Smooth muscle cell of the pulmonary artery (primary cell): ENCODE measurements at places on chromosomes 7 and 10. TPM values are rescaled to one million over a fixed set of nuclear protein-coding genes. Genes with fewer than 3 reads are reported as not detected.

Gene WASHC2A
- 44.1 and 46.2 TPM in 2 replicates for total RNA-seq

Gene CDH23
- total RNA-seq = 0.07 and 0.13 TPM in 2 replicates

Gene POU6F2
- not detected in 2 replicates for total RNA-seq

Gene VOPP1
- 100 and 132 TPM in 2 replicates for total RNA-seq

Gene ABCB4
- 0.99 and 1.1 TPM in 2 replicates for total RNA-seq

Gene MRM2
- total RNA-seq = 13.0 and 13.5 TPM in 2 replicates

Gene RASA4B
- 7.7 and 10.0 TPM in 2 replicates for total RNA-seq

Gene AMPH
- 0.13 and 0.78 TPM in 2 replicates for total RNA-seq

Gene IL6
- 62.2 and 108 TPM in 2 replicates for total RNA-seq

Gene NOS3
- 0.17 and 0.33 TPM in 2 replicates for total RNA-seq
